ENCODE measurements at places on chromosomes 5 and 9. TPM values are rescaled to one million over a fixed set of nuclear protein-coding genes. Genes with fewer than 3 reads are reported as not detected.

DNA sequence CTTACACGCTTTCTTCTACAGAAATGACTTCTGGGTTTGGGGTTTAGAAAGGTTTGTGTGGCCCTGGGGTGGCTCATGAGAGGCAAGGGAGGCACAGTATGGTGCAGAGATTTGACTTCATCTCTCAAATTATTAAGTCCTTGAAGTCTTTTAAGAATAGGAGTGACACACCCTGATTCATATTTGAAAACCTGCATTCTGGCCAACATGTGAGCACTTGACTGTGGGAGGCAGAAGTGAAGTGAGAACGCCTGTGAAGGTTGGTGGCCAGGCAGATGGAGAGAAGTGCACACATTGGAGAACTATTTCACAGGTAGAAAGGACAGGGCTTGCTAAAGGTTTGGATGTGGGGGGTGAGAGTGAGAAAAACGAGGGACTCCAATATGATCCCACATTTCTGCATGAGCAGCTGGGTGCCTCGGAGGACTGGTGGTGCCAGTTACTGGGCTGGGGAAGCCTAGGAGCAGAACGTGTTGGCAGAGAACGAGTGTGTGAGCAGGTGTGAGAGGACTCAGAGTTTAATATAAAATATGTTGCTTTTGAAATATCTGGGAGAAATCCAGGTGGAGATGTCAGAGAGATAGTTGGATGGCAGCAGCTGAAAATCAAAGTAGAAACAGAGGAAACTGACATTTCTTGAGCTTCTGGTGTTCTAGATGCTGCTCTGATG, 240.0 kb upstream of the ADAMTSL1 start:
- no peaks in the 10 kb centered on the region for H3K27me3 ChIP-seq
- no peak overlapping the region for H3K27ac ChIP-seq
- DNase-seq: no peak
- H3K4me3 ChIP-seq: no peak overlapping the region
- no peaks in the 10 kb centered on the region for H3K4me1 ChIP-seq

DNA sequence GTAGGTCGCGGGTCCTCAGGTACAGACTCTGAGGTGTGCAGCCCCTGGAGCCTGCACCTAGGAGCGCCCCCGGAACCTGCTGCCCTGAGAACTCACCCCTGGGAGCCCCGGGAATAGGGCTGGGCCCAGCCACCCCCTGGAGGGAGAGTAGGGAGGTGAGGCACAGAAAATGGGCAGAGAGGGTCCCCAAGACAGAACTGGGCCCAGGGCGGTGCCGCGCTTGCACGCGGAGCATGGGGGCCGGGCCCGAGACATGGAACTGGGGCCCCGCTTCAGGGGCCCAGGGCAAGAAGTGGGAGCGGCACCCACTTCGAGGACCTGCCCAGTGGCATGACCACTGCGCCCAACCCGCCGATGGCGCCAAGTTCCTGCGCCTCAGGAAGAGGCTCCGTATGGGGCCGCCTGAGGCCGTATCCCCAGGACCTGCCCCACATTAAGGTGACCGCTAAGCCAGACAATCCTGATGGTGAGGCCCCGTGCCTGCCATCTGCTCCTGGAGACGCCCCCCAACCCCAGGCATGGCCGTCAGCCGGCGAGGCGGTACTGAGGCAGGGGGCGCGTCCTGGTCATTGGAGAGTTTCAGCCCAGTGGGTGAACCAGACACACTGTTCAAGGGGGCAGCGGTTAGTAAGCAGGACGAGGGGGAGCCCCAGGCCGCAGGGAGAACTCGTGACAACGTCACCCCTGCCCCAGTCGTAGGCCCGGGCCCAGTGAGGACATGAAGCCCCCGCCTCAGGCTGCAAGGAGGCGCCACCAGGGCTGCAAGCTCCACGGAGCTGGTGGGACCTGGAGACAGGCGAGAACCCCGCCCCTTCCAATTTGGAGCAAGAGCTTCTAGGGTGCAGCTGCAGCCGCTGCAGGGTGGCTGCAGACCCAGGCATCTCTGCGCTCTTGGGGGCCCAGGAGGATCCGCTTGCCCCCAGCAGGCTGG, 89.5 kb upstream of the PUM3 start:
- H3K4me3 ChIP-seq: no peak overlapping the region
- H3K27me3 ChIP-seq: no peaks in the 10 kb centered on the region
- H3K4me1 ChIP-seq: no peaks in the 10 kb centered on the region
- no peak overlapping the region for H3K27ac ChIP-seq
- DNase-seq: no peak
- H3K36me3 ChIP-seq: no peaks in the 10 kb centered on the region

GRCh38 chr5:176353533-176353932, 8.0 kb downstream of the KIAA1191 start:
- H3K36me3 ChIP-seq: peaks cover 14% of the 10 kb centered on the region
- H3K4me3 ChIP-seq: no peak overlapping the region
- no peaks in the 10 kb centered on the region for H3K27me3 ChIP-seq

DNA sequence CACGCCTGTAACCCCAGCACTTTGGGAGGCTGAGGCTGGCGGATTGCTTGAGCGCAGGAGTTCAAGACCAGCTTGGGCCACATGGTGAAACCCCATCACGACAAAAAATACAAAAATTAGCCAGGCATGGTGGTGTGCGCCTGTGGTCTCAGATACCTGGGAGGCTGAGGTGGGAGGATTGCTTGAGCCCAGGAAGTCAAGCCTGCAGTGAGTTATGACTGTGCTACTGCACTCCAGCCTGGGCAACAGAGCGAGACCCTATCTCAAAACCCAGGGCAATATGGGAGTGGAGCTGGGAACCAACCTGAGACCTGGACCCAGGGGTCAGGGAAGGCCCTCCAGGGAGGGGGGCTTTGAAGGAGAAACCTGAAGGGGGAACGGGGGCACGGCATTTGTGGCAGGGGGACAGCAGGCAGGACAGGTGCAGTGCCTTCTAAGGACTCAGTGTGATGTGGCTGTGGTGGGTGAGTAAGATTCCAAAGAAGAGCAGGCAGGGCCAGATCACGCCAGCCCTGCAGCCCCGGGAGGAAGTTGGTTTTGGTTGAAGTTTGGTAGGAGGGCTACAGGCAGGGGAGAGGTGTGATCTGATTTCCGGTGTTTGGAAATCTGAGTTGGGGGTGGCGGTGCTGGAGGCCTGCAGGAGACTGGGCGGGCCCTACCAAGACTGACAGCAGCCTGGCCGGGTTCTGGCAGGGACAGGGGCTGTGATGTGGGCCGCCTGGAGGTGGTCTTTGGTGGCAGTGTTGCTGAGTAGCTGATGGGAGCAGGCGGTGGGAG, 46.2 kb downstream of the NTNG2 start:
- no peaks in the 10 kb centered on the region for H3K36me3 ChIP-seq
- H3K27me3 ChIP-seq: no peaks in the 10 kb centered on the region
- DNase-seq: no peak

GRCh38 chr9:137789295-137789895, 88.2 kb upstream of the CACNA1B start:
- H3K4me3 ChIP-seq: no peak overlapping the region
- H3K27ac ChIP-seq: no peak overlapping the region
- H3K27me3 ChIP-seq: no peaks in the 10 kb centered on the region
- no peaks in the 10 kb centered on the region for H3K4me1 ChIP-seq

- no peaks in the 10 kb centered on the region for H3K27me3 ChIP-seq
These were observed 19.0 kb upstream of the SMAD5 start for GRCh38 chr5:136113606-136114005.

DNA sequence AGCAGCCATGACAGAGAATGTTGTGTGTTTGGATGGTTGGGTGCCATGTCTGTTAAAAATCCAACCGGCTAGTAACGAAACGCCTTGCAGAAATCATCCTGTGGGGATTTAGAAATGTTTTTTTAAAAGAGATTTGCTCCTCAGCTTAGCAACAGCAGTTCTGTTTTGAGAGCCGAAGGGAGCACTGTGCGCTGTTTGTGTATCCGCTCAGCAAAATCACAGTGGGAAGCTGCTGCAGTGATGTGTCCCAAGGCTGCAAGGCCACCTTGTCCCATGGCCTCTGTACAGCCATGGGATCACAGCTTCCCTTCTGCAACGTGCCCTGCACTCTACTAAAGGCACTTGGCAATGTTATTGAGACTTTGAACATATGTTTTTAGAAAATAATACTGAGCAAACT, 40.9 kb downstream of the TRIO start:
- H3K27me3 ChIP-seq: no peaks in the 10 kb centered on the region
- no peak for DNase-seq
- no peak overlapping the region for H3K4me3 ChIP-seq
- peaks cover 5% of the 10 kb centered on the region for H3K4me1 ChIP-seq
- no peaks in the 10 kb centered on the region for H3K36me3 ChIP-seq
- H3K27ac ChIP-seq: no peak overlapping the region

DNA sequence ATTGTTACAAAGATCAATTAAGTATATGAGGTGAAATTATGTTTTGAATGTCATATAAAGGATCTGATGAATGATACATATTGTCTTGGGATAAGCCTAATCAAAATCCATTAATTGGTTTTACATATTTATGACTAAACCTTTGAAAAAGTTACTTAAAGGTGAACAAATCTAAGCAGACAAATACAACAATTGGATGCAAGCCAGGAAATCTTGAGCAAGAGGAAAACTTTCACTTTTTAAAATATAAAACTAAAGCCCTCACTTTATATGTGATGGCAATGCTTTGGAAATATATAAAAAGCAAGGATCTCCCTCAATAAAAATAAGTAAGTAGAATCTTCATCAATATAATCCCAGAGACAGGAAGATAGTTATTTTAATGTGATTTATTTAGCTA, 80.1 kb downstream of the EDIL3 start:
- H3K4me3 ChIP-seq: no peak overlapping the region
- H3K4me1 ChIP-seq: peaks cover 4% of the 10 kb centered on the region
- no peaks in the 10 kb centered on the region for H3K36me3 ChIP-seq
- no peak overlapping the region for H3K27ac ChIP-seq
- H3K27me3 ChIP-seq: no peaks in the 10 kb centered on the region

The ENTREP1 gene
- total RNA-seq: 2.7 TPM

The BTNL3 gene
- not detected for total RNA-seq

The TAS2R1 gene
- total RNA-seq: not detected

The SLC25A48 gene
- 1.2 TPM for total RNA-seq

The WDR38 gene
- total RNA-seq: not detected

The KCNV2 gene
- total RNA-seq: not detected

The GPRIN1 gene
- total RNA-seq: 1.1 TPM

The SPATA31C1 gene
- total RNA-seq: not detected

Measured in pancreas (tissue), 10 donors.